SW 1271 (cell line): ENCODE measurements at places on chromosomes 6 and 20.

DNA sequence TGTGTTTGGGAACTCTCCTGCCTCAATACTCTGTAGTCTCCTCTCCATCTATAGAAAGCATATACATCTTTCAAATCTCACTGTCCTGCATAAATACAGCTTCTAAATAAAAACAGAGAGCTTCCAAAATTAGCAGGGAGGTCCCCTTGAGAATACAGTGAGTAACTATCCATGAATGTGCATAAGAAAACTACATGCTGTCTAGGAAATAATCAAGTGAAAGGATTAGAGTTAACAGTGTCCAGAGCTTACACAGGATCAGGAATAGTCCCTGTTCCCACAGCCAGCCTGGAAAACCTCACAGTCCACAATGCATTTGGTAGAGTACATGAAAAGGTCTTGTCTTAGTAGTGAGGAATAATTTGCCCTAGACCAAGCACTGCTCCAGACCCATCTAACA, 123.0 kb upstream of the POU3F2 start:
- no peak for DNase-seq

DNA sequence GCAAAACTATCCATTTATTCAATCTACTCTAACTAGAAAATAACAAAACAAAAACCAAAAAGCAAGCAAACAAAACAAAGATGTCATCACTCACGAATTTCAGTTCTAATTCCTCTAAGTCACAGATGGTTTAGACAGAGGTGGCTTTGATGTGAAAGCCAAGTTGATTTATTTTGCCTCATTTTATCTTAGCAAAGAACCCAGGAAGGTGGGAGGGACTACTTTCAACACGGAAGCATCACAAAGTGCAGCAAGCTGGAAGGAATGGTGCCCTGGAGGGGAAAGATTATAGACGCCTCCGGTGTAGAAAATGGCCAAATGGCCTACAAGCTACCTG, 88.4 kb downstream of the LAMP5 start:
- no peak for DNase-seq

GRCh38 chr6:79627422-79627821, 3.7 kb upstream of the SH3BGRL2 start:
- no peak for DNase-seq

- DNase-seq = no peak
Observed at GRCh38 chr6:29478740-29479139, 9.0 kb downstream of the MAS1L start.

DNA sequence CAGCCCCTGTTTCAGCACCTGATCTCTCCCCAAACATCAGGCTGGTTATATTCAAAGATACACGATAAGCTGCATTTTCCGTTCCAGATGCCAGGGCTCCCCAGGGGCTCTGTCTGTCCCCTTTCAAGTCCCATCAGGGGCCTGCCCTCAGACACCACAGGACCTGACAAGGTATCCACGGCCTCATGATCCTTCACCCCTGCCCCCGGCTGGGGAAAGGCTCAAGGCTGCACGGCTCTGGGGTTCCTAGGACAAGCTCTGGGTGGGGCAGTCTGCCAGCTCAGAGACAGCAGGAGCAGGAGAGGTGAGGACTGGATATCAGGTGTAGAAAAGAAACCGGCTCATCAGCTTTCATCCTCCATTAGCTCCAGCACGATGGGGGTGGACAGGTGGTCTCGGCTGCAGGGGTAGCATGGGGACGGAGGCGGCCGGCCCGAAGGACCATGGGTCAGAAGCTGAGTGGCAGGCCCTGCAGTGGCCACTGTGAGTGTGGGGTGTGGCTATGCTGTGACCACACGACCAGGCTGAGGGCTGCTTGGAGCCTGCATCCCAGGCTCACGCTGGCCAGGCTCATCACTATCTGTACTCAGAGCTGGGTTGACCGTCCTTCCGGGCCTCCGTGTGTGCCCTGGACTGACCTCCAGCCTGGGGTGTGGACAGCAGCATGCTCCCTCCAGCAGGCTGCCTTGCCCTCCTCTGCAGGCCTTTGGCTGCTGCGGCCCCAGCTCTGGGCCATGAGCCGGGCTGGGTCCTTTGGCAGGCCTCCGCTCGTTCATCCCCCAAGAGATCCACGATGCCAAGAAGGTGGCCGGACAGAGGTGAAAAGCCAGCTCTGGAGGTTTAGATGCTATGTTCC, 386.2 kb downstream of the THBS2 start:
- DNase-seq = no peak
